Activated T-helper 1 cell treated with anti-CD3 and anti-CD28 coated beads, Interleukin-2, amount 50 U/mL, for 16 hours (primary cell): ENCODE measurements at places on chromosomes 6 and 20.
A peak's percentile ranks its signal among the peaks of the same experiment; 100 is the strongest.

- DNase-seq = no peak
Observed at GRCh38 chr6:170522565-170523183, 30.4 kb downstream of the PSMB1 start.

- DNase-seq = no peak
Observed at GRCh38 chr6:137097057-137097456, 52.3 kb upstream of the IL20RA start.

DNA sequence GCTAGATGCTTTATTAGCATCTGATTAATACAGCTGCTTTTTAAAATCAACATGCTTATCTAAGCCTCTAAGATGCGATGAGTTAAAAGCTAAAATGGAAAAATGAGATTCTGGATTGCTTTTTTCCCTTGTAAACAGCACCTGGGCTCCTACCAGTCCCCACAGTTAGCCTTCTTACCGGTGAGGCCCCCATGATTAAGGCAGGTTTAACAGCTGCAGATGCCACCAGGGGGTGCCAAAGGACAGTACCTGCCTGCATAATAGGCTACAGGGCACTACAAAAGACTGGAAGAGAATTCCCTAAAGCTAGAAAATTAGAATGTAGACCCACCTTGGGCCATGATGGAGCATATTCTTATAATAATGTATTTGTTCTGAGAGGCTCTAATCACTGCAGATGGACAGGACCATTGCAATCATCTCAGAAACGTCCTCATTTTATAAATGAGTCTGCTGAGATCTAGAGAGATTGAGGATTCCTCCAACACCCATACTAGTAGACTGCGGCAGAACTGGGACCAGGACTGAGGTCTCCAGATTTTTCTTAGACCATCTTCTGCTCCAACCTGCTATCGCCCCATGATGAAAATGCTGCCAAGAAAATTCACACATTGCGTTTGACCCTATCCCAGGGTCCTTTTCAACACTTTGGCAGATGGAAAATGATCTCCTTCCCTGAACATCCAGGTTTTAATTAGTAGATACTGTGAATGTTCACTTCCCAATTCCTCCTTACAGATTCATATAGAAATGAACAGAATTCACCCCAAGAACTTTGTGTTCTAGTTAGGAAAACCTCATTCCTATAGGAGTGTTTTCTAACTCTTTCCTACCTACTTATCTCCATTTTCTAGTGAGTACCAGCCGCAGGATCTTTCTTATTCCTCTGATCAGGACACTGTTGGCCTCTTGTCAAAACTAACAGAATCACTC, 148.8 kb downstream of the RPS12 start:
- DNase-seq = peak; percentile 15

- no peak for DNase-seq
Observed at GRCh38 chr6:109295109-109295773, 87.0 kb downstream of the CD164 start.

GRCh38 chr6:39240155-39240757, 11.0 kb upstream of the KCNK5 start:
- no peak for DNase-seq

GRCh38 chr6:137840252-137840651, 26.8 kb upstream of the TNFAIP3 start:
- DNase-seq = no peak

- DNase-seq = no peak
Observed at GRCh38 chr6:35980991-35981645, 43.3 kb downstream of the SLC26A8 start.

GRCh38 chr6:21214738-21215448, 378.7 kb upstream of the SOX4 start:
- no peak for DNase-seq

DNA sequence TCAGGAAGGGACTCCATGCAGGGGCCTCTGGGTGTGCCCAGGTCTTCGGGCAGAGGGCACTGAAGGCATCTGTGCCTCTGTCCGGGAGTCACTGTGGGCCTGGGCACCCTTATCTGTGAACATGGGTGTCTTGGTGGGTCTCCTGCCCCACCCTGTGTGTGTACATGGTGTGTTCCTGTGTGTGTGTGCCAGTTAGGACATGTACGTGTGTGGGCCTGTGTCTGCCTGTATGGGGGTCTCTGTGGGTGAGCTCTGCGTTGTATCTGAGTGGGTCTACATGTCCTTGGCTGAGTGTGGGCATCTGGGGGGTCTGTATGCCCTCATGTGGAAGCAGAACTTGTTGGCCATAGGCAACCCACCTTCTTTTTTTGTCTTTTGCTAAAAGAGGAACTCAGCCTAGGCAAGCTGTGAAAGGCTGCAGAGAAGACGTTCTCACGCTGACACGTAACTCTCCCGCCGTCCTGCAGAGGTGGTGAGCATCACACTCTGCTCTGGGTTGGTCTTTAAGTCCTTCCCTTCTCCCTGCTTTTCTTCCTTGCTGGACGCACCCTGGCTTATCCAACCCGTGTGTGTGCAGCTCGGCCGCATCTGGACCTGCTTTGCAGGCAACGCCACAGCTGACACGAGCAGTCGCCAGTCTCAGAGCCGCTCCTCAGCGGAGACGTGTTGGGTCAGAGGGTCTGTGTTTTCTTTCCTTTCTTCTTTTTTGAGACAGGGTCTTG, 532 bp upstream of the NPBWR2 start:
- DNase-seq = no peak

- DNase-seq = peak; percentile 85
Observed at GRCh38 chr6:158644231-158645063, at the start of gene DYNLT1. DYNLT1 (minus strand) TSS chr6:158644743; CDS start chr6:158644708, 35 bp downstream.
